GM23248 (cell line): ENCODE measurements at places on chromosomes 7 and 10. TPM values are rescaled to one million over a fixed set of nuclear protein-coding genes. Genes with fewer than 3 reads are reported as not detected.

DNA sequence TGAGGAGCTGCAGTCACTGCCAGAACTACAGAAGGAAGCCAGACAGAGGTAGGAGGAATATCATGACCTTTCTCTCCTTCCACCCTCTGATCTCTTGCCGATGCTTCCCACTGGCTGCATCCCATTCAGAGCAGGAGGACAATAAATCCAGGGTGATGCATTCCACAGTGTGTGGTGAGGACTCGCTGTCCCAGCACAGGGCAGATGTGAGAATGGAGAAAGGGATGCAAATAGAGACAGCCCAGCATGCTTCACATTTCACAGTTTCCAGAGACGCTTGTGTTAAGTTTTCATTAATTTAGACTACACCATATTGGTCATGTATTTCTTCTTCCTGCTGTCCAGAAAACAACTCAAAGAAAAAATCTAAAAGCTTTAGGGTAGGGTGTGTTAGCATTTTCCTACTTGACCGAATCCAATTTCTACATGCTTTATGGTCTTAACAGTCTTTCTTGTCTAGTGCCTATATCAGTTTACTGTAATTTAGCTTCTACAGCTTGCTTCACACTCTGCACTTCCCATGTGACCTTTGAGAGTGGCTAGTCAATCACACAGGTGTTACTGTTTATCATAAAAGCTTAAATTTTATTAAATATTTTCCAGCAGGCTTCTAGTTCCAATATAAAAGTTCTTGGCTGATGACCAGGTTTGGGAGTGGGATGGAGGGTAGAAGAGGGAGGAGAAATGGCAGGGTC is 155.6 kb downstream of the RAPGEF5 start:
- no peak for DNase-seq

GRCh38 chr10:99938563-99938962 is 71.2 kb downstream of the DNMBP start:
- DNase-seq: no peak

The OR6B1 gene
- total RNA-seq: not detected in 2 replicates

The COMTD1 gene
- 12.6 and 38.3 TPM in 2 replicates for total RNA-seq

- peak; percentile 39 for DNase-seq
Observed at GRCh38 chr10:69397972-69398371, 18.7 kb downstream of the TACR2 start.

DNA sequence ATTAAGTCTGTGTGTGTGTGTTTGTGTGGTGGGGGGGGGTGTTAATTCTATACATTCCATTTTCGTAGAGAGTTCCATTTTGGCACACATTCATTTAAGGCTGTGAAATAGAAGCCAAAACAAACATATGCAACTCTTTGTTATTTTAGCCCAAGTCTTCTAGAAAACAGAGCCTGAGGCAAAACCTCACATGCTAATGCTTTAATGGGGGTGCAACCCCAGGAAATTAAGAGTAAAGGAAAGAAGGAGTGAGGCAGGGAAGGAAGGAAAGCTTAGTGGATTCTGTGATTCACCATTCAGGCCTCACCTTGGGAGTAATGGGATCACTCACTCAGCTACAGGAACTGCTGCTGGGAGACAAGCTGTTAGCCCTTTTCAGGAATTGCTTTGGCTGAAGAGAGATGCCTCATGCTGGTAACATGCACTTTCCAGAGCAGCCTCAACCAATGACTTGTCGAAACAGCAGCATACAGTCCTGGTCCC is 73.0 kb upstream of the CTTNBP2 start:
- DNase-seq: no peak

- peak; percentile 10 for DNase-seq
Observed at GRCh38 chr10:43808136-43808535, 159.5 kb upstream of the ZNF32 start.

The OR2A5 gene
- total RNA-seq: not detected in 2 replicates

The TSPAN33 gene
- total RNA-seq: 0.76 TPM in 2 replicates

The LSM8 gene
- total RNA-seq: 25.7 and 39.1 TPM in 2 replicates

- peak; percentile 70 for DNase-seq
Observed at GRCh38 chr10:59362144-59362958, at the start of gene FAM13C. FAM13C (minus strand) TSS chr10:59362549; CDS start chr10:59362460, 89 bp downstream.

DNA sequence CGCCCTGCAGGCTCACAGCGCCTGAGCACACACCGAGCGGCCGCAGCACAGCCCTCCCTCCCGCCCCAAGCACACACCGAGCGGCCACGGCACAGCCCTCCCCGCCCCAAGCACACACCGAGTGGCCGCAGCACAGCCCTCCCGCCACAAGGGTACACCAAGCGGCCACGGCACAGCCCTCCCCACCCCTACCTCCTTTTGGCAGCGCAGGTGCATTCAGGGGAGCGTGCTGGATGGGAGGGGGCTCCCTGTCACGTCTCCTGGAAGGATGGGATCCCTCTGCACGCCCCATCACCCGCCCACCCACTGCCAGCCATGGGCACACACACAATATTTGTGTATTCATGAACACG is 482.6 kb downstream of the DNAJB6 start:
- no peak for DNase-seq

The NXPH1 gene
- total RNA-seq: not detected in 2 replicates

DNA sequence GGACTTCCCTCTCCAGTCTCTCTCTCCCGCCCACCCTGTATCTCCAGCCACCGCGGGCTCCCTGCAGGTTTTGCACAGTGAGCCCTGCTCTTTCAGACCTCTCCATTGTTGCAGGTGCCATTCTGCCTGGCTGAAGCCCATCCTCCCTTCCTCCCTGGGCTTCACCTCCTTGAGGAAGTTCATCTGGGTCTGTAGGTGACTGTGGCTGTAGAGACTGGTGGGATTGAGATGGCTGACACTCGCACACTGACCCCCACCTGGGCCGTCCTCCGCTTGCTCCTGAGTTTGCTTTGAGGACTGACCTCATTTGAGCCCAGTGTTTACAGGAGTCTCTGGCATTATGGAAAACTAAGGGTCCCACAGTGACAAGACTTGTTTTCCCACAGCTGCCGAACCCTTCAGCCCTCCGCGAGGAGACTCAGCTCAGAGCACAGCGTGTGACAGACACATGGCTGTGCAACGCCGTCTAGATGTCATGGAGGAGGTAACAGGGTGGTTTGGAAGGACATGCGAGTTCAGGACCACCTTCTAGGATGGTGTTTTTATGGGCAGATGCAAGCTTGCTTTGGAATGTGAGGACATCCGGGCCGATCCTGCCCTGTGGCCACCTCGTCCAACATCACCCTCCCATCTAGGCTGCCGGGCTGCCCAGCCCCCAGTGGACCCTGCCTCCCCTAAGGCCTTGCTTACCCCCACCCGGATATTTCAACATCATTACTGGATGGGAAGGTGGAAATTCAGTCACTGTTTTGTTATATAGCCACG is 9.3 kb downstream of the PLAC9 start:
- DNase-seq: no peak

DNA sequence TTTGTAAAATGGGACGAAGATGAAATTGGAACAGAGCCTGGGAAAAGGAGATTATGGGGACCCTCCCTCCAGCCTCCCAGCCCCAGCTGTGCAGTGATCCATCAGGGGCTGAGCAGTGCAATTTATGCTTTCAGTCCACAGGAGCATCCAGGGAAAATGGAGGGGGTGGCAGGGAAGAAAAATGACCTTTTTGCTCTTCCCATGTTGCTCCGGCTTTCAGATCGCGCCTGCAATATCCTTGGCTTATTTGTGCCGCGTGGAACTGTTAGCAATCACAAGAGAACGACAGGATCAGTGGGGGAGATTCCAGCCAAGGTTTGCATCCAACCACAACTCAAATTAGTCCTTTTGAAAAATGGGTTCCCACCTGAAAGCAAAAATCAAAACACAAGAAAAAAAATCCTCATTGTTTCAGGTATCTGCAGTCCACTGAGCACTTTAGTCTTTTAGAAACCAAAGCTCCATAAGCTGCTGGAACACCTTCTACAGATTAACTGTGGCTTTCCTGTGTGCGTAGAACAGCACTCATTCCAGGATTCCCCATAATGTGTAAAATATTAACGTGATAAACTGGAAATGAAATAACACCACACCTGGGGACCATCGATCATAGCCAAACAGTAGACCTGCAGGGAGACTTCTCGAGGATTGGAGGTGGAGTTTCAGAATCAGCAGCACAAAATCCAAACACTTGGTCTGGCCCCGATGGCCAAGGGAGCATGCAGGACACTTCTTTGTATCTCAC is 30.7 kb upstream of the SFMBT2 start:
- no peak for DNase-seq

- peak; percentile 30 for DNase-seq
Observed at GRCh38 chr7:94406696-94407095, 12.0 kb downstream of the COL1A2 start.

- DNase-seq: no peak
Observed at GRCh38 chr10:107094824-107095522, 69.5 kb downstream of the SORCS1 start.

DNA sequence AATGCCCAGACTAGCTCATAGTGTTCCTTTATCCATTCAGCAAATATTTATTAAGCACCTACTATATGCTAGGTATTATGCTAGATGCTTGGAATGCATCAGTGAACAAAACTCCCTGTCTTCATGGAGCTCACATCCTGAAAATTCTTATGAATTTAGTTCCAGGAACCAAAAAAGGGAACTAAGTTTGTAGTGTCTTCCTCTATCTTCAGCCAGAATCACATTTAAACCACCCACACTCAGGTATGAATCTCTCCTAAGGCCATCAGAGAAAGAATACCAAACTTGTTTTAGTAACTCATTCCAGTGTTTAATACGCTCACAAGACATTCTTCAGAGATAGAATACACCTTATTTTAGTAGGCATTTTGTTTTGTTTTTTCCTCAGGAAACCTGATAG is 10.1 kb upstream of the EGR2 start:
- DNase-seq: no peak

DNA sequence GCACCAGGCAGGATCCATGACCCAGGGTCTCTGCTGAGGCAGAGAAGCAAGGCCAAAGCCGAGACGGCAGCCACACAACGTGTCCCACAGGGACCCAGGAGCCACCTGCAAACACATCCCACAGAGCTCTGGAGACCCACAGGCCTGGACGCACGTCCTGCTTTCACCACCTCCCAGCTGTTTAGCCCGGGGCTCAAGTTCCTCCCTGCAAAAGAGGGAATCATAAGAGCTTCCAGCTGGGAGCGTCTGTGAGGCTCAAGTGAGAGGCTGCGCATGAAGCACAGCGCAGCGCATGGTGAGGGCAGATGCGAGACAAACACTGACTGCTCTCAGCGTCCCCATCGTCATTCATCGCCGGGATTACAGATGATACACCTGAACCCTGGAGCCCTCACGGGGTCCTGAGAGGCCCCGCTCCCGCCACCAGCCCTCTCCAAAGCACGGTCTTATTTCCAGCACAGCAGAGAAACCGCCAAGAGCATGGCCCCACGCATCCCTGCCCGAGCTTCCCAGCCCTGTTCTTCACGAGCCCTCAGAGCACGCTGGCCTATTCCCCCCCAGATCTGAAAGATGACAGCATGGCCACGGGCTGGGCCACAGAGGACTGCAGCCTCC is 88.7 kb downstream of the MAD1L1 start:
- DNase-seq: no peak

DNA sequence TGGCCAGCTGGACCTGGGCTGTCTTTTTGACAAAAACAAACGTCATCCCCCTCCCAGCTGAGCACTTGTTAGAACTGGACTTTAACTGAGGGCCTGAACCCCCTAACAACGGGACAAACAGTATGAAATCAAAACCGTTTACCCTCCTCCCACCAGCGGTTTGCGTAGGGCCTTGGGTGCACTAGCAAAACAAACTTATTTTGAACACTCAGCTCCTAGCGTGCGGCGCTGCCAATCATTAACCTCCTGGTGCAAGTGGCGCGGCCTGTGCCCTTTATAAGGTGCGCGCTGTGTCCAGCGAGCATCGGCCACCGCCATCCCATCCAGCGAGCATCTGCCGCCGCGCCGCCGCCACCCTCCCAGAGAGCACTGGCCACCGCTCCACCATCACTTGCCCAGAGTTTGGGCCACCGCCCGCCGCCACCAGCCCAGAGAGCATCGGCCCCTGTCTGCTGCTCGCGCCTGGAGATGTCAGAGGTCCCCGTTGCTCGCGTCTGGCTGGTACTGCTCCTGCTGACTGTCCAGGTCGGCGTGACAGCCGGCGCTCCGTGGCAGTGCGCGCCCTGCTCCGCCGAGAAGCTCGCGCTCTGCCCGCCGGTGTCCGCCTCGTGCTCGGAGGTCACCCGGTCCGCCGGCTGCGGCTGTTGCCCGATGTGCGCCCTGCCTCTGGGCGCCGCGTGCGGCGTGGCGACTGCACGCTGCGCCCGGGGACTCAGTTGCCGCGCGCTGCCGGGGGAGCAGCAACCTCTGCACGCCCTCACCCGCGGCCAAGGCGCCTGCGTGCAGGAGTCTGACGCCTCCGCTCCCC is at the start of gene IGFBP1:
TSS of gene IGFBP1 (plus strand) at position 304 of the 808 bp plus-strand sequence. CDS start at position 469, 165 bp downstream.
- peak; percentile 70 for DNase-seq

DNA sequence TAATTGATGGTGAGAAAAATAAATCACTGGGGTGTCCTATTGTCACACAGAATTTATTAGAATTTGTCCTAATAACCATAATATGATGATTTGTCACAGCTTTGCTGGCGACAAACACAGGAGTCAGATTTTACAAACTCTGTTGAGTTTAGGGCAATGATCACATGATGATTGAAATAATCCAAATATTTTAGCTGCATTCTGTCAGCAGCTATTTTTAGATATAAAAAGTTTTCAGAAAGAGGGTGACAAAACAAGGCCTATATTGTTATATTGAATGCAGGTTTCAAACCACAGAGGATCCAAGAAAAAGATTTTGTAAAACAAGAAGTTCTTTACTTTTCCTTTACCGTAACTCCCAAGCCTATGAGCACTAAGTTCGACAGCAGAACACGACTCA is 178.8 kb downstream of the ADAM12 start:
- no peak for DNase-seq

The CYP3A7 gene
- total RNA-seq: not detected in 2 replicates

DNA sequence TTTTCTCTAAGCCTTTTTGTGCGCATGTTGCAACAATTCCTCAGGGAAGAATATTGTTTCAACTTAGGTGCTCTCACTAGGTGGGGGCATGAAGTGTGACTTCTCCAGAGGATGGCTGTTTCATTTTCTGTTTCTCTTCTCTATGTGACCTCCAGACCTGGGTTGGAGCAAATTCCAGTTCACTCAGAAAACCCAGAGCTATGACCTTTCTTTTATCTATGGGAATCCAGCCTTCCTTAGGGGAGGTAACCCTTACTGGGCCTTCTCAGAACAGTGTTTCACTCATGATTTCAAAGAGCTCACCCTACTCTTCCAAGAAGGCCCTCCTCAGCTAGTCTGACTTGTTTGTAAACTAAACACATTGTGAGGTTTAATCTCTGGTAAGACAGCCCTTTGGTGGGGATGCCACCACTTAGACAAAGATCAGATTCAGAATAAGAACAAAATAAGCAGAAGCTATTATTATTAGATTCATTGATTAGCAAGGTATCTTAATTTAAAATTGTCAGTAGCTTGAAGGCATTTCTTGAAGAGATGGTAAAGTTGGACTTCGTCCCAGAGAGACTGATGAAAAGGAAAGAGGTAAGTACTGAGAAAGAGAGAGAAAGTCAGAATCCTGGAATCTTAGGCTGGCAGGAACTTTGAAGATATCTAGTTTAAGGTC is 16.6 kb upstream of the TAS2R60 start:
- DNase-seq: no peak

DNA sequence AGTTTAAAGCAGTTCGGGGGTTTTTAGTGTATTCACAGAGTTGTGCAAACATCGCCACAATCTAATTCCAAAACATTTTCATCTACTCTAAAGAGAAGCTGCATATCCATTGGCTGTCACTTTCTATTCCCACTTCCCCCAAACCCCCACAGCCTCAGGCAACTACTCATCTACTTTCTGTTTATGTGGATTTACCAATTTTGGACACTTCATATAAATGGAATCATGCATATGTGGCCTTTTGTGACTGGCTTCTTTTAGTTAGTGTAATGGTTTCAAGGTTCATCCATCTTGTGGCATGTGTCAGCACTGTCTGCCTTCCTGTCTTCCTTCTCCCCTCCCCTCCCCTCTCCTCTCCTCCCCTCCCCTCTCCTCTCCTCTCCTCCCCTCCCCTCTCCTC is 78.5 kb upstream of the FZD1 start:
- DNase-seq: peak; percentile 31

The CUBN gene
- total RNA-seq: 0.65 and 2.8 TPM in 2 replicates

The RPEL1 gene
- not detected in 2 replicates for total RNA-seq

The CFTR gene
- not detected in 2 replicates for total RNA-seq
